Activated CD4-positive, alpha-beta T cell treated with anti-CD3 and anti-CD28 coated beads, Interleukin-2, amount 10 ng/mL, durations not matched to agents 24 days and 14 days (primary cell): ENCODE measurements at places on chromosomes 1 and 21. TPM values are rescaled to one million over a fixed set of nuclear protein-coding genes. Genes with fewer than 3 reads are reported as not detected.
A peak's percentile ranks its signal among the peaks of the same experiment; 100 is the strongest.

The S100A1 gene
- not detected in 2 replicates for total RNA-seq

GRCh38 chr1:37660664-37661063 lies 26.0 kb upstream of the RSPO1 start:
- no peak for DNase-seq

The C1orf226 gene
- 0.07 TPM in 1 of 2 replicates, not detected in the other for total RNA-seq

- no peak for DNase-seq
Measured at GRCh38 chr1:215508311-215508710, 58.8 kb upstream of the KCTD3 start.

GRCh38 chr1:231194843-231195516 lies 33.1 kb downstream of the TRIM67 start:
- no peak for DNase-seq

DNA sequence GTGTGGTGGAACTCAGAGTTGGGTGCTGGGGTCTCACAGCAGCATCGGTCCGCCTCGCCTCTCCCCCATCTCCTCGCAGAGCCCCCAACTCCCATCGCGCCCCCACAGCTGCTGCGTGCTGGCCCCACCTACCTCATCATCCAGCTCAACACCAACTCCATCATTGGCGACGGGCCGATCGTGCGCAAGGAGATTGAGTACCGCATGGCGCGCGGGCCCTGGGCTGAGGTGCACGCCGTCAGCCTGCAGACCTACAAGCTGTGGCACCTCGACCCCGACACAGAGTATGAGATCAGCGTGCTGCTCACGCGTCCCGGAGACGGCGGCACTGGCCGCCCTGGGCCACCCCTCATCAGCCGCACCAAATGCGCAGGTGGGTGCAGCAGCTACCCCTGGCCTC lies 24.2 kb downstream of the PTPRU start:
- DNase-seq, result no peak

DNA sequence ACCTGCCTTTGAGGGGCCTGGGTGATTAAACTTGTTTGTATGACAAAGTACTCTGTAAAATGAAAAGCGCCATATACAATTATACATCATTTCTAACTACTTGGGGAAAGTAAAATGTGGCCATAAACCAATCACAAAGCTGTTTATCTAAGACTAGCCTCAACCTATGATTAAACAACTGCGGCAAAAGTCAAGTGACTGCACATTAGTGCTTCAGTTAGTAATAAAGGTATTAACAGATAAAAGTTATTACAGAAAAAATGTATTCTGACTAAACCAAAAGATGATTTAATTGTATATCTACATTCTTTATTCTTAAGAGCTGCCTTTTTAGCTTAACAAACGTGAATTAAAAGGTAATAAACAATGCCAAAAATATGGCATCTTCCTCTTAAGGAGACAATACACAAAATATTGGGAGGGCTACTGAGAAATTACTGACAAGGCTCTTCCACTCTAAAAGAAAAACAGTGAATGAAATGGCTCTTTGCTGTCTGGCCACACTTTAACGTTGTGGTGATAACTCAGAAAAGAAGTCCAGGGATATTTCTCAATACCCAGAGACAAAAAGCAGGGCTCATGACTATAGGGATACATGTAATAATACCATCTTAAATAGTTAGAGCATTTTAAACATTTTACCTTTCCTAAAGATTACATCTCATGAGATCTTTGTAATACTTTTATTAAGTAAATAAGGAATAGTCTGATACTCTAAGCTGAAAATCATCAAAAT lies 8.6 kb downstream of the ARHGAP29 start:
- no peak for DNase-seq

The PLCH2 gene
- total RNA-seq, result 2.2 and 2.8 TPM in 2 replicates

DNA sequence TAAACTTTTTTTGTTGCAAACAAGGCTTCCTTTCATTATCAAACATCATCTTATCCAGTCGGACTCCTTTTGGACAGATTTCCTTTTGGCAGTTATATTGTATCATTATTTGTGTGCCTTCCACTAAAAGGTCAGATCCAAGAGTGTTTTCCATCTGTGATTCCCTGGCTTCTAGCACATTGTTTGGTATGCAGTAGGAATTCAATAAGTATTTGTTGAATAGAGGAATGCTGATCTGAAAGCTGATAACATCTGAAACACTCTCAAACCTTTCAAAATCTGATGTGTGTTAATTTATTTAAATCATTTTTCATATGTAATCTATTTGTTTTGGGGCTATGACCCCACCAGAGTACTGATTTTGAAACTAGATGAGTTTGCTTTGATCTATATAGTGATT lies 39.0 kb downstream of the NDC1 start:
- no peak for DNase-seq

The SLC45A1 gene
- 0.12 and 0.38 TPM in 2 replicates for total RNA-seq

- DNase-seq, result no peak
Measured at GRCh38 chr1:201354901-201355295, 22.6 kb downstream of the TNNT2 start.

The S100A8 gene
- total RNA-seq, result not detected in 2 replicates

DNA sequence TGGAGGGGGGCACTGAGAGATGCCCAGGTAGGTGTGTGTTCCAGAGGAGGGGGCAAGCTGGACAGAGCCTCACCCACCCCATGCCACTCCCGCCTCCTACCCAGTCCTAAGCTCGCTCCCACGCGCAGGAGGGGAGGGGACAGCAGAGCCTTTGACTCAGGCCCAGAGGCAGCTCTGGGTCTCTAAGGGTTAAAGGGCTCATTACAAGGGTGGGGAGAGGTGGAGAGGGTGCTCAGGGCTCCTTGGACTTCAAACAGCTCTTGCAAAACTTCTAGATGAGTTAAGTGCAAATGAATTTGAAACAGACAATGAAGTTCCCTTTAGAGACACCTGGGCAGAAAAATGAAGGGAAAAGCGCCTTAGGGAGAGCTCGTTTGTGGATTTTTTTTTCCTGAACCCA lies 104.2 kb upstream of the CASZ1 start:
- no peak for DNase-seq

- no peak for DNase-seq
Measured at GRCh38 chr1:227391879-227392278, 73.6 kb upstream of the CDC42BPA start.

DNA sequence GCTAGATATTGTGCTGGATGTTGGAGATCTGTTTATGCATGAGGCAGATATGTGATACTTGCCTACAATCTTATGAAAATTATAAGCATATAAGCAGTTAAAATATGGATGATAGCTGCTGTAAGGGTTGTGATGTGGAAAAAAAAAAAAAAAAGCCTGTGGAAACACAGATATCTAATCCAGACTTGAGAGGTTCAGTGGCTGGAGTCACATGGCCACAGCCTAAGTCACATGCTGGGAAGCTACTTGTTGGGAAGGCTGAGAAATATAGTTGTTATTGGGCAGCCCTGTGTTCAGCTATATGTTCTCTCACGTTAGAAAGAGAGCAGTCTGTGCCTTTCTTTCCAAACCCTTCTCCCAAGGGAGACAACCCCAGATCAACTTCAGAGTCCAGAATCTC lies 15.1 kb downstream of the RAVER2 start:
- no peak for DNase-seq

DNA sequence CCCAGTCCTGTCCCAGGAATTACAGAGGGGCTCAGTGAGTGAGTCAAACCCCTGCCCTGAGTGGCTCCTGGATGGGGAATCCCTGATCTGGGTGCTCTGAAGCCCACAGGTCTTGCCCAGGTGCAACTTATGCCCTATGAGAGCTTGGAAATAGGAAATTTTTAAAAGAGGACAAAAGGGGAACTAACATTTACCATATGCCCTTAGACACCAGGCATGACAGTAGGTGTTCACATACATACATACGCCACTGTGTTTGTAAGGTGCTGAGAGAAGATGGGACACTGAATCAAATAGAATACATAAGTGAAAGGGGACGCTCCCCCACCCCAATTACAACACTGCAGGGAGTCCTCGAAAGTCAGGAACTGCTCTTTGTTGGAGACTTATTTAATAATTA lies 1.4 kb downstream of the CFAP45 start:
- no peak for DNase-seq

GRCh38 chr1:113314600-113314999 lies 75.7 kb upstream of the MAGI3 start:
- DNase-seq, result no peak

- DNase-seq, result no peak
Measured at GRCh38 chr1:60913039-60913438, 169.3 kb upstream of the NFIA start.

GRCh38 chr1:199295107-199295506 lies 656.3 kb downstream of the PTPRC start:
- no peak for DNase-seq

DNA sequence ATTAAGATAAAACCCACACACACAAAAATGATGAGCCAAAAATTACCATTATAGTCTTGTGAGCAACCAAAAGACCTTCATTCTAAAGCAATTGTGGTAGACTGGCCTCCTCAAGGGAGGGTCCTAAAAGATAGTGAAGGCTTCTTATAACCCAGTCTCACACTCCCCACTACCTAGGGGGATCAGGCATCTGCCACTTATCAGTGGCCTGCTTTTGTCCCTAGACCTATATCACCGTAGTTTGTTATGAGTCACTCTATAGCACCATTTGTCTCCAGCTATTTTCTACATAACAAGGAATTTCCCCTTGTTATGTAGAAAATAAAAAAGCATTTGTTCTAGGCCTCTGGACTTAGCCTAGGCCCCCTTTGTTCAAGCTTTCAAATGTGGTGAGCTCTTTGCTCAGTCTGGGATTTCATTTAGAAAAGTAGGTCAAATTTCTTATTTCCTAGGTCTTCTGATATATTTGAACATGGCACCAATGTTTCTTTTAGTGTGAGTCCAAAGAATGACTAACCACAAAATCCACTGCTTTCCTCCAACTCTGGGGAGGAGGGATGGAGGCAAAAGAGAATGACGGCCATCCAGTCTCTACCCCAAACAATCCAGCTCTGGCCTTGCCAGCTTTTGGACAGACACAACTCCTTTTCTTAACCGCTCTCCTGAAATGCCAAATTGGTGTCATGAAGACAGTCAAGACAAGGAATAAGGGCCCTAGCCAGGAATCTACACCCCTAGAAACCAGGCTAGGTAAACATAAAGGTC lies 8.9 kb downstream of the ADAR start:
- no peak for DNase-seq

The CRP gene
- total RNA-seq, result not detected in 2 replicates

DNA sequence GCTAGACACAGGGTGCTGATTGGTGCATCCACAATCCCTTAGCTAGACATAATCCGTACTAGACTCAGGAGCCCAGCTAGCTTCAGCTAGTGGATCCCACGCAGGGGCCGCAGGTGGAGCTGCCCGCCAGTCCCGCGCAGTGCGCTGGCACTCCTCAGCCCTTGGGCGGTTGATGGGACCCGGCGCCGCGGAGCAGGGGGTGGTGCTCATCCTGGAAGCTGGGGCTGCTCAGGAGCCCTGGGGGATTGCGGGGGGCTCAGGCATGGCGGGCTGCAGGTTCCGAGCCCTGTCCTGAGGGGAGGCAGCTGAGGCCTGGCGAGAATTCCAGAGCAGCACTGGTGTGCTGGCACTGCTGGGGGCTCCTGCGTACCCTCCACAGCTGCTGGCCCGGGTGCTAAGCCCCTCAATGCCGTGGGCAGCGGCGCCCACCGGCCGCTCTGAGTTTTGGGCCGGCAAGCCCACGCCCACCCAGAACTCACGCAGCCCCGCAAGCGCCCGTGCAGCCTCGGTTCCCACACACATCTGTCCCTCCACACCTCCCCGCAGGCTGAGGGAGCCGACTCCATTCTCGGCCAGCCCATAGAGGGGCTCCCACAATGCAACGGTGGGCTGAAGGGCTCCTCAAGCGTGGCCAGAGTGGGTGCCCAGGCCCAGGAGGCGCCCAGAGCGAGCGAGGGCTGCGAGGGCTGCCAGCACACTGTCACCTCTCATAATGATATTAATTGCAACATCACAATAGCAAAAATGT lies 87.4 kb downstream of the CRB1 start:
- no peak for DNase-seq

- DNase-seq, result peak; percentile 88
Measured at GRCh38 chr1:67336783-67337182, 29.1 kb downstream of the IL12RB2 start.

DNA sequence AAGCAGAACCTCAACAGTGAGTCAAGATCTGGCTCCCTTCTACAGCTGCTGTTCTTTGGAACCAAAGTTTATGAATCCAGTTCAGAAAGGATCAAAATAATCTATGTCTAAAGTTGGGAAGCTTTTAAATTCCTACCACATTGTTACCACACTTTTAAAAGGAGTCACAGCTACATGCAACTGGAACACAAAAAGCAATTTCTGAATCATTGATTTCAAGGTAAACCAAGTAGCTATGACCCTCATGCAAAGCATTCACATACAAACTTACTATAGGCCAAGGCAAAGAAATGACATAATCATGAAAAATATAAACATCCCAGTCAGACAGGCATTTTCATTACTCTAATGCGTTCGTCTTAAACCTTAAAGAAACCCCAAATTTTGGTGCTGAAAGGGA lies 3.5 kb downstream of the SIPA1L2 start:
- DNase-seq, result no peak

DNA sequence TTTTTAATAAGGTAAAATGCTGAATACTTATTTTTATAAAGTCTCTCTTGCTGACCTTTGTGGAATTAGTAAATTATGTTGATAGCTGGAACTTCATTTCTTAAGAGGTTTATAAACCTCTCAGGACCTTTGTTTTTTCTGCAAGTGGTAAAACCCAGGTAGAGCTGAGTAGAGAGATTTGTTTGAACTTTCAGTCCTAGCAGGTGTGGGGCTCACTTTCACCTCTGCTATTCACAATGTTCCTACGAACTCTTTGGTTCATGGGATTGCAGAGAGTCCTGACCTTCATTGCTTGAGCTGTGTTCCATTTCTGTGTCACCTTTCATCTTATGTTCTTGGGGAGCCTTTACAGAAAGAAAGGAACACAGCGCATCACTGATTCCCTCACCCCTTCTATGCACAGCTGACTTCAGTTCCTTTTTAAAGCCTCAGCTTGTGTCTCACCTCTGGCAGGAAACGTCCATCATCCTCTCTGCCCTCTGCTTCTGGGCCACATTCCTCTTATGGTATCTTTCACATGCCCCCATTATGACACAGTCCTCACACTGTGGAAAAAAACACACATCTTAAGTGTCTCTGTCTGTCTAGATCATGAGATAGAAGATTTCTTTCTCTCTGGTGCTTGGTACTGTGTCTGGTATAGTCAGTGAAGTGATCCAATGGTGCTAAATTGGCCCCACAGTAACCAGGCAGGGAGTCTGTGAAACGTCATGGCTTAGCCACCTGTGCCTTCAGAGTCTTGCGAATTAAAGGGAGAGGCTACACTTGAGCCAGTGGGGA lies 262.5 kb upstream of the B3GALT2 start:
- peak; percentile 67 for DNase-seq

The FCER1G gene
- 0.63 TPM in 1 of 2 replicates, not detected in the other for total RNA-seq

DNA sequence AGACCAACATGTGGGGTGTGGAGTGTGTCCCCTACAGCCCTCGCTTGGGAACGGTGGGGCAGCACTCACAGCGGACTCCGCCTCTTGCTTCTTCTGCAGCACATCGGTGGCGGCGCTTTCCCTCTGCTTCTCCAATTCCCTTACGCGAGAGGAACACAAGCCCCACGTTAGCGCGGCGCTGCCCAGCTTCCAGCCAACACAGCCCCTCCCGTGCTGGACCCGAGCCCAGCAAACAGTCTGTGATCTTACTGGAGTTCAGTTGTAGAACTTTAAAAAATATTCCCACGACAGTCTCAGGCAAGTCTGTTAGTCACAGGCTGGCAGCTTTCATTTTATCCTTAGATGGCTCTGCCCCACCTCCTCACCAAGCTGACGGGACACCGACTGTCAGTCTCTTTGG lies 13.6 kb downstream of the THAP3 start:
- no peak for DNase-seq

The KLHDC7A gene
- total RNA-seq, result not detected in 2 replicates

The LORICRIN gene
- not detected in 2 replicates for total RNA-seq

GRCh38 chr1:216587715-216588114 lies 135.5 kb downstream of the ESRRG start:
- DNase-seq, result no peak

- no peak for DNase-seq
Measured at GRCh38 chr1:223077247-223077833, 65.7 kb downstream of the TLR5 start.
